PC-9 (cell line): ENCODE measurements at places on chromosomes 2 and 18. TPM values are rescaled to one million over a fixed set of nuclear protein-coding genes. Genes with fewer than 3 reads are reported as not detected.

The SERPINB12 gene
- not detected in 2 replicates for total RNA-seq

GRCh38 chr2:24908461-24908901 is 11.6 kb downstream of the ADCY3 start:
- DNase-seq, result no peak

DNA sequence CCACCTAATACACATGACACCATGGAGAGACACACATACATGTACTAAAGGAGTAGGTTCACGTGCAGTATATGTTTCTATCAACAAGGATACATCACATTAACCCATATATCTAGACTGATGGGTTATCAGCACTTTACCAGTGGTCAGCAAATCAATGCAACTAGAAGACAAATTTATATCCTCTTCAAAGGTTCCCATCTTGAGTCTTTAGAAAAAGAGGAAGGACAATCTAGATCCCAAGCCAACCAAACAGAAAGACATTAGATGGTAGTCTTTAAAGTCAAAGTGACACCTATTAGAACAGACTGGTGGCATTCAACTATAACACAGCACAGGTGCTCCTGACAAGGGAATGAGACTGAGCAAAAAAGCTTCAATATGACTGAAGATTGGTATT is 13.8 kb upstream of the SERTAD2 start:
- no peak for DNase-seq

The GCKR gene
- 3.4 and 4.0 TPM in 2 replicates for total RNA-seq

GRCh38 chr2:188291617-188292347 is at the start of gene GULP1:
Gene GULP1 (plus strand): TSS chr2:188291874. CDS start chr2:188477703, 185,829 bp downstream.
- peak; percentile 53 for DNase-seq
